GM18507 (cell line): ENCODE measurements at places on chromosomes 4 and X.

GRCh38 chr4:911221-911751 is 20.8 kb downstream of the GAK start:
- DNase-seq, result no peak

- DNase-seq, result no peak
Observed at GRCh38 chr4:141028024-141028529, 105.2 kb downstream of the RNF150 start.

DNA sequence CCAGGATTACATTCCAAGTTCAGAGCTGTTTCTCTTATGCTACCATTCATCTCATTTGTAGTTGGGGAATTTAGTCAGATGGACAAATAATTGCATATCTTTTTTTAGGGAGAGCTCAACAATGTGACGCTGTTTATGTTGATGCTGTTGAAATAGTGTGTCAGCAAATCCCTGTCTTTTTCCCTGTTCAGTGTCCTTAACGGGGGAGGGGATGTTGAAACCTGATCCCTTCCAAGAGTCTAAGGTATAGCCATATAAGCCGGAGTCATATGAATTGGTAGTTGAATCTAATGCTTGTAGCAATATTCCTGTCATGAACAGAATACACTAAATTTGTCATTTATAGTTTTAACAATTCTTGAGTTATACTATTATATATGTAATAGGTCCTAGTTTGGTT is 293.5 kb upstream of the FAT1 start:
- DNase-seq, result no peak

- no peak for DNase-seq
Observed at GRCh38 chrX:39144323-39144722, 343.1 kb downstream of the MID1IP1 start.

DNA sequence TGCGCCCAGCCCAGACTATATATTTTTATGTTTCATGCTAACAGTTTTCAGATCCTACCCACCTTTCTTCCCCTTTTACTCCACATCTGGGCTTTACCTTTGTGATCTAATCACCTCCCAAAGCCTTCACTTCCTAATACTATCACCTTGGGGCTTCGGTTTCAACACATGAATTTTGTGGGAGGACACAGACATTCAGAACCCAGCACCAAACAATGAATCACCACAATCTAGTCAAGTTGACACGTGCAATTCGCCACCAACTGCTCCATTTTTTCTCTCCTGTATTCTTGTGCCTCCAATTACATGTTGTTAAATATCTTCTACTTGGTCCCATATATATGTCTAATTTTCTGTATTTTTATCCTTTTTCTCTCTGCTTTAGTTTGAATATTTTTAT is 41.8 kb upstream of the STX18 start:
- no peak for DNase-seq

GRCh38 chr4:185343726-185344581 is 51.8 kb downstream of the LRP2BP start:
- no peak for DNase-seq

DNA sequence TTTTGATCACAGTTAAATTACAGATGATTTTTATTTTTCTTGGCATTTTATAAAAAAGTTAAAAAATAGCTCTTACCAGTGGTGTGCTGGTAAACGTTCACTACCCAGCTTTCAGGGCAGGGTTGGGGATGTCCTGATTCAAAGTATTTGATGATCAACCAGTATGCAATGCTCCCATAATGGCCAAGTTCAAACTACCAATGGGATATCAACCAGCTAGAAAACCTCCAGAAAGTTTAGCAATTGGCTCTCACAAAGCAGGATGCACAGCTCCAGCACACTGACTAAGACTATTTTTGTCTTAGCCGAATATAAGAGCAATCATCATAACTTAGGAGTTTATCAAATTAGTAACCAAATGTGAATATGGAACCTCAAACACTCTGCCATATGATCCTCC is 108.0 kb upstream of the PDE5A start:
- no peak for DNase-seq

GRCh38 chr4:109432203-109432602 is 1.4 kb upstream of the SEC24B start:
- no peak for DNase-seq

GRCh38 chr4:2757426-2757825 is 1.3 kb upstream of the TNIP2 start:
- no peak for DNase-seq

GRCh38 chrX:81120258-81120935 is 81.3 kb downstream of the HMGN5 start:
- no peak for DNase-seq

GRCh38 chr4:105061731-105062130 is 84.9 kb upstream of the TET2 start:
- DNase-seq, result no peak

DNA sequence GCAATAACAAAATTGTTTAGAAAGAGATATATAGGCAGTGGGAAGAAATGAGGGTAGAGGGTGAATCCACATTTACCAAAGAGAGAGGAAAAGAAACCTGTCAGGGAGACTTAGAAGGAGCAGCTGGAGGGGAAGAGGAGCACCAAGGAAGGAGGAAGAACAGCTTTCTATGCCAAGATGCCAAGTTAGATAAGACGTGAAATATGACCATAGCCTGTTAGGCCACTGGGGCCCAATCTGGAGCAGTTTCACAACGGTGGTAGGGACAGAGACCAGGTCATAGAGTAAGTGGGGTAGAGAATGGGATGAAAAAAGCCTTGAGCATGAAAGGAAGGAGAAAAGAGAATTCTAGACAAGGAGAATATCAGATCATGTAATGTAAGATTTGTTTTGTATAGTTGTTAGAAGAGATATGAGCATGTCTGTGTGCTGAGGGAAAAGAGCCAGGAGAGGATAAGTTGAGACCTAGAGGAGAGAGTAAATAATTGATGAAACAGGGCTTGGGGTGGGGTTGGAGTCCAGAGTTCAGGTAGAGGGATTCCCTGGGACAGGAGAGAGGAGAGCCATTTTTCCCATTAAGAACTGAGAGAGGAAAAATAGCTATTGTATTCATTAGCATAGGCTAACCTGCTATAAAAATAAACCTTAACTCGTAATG is 4.4 kb upstream of the SOWAHB start:
- no peak for DNase-seq

- DNase-seq, result no peak
Observed at GRCh38 chrX:33183361-33183760, 28.0 kb downstream of the DMD start.

- DNase-seq, result no peak
Observed at GRCh38 chr4:95295157-95295556, 253.6 kb downstream of the UNC5C start.

GRCh38 chr4:120025516-120025915 is 41.1 kb downstream of the MAD2L1 start:
- no peak for DNase-seq

DNA sequence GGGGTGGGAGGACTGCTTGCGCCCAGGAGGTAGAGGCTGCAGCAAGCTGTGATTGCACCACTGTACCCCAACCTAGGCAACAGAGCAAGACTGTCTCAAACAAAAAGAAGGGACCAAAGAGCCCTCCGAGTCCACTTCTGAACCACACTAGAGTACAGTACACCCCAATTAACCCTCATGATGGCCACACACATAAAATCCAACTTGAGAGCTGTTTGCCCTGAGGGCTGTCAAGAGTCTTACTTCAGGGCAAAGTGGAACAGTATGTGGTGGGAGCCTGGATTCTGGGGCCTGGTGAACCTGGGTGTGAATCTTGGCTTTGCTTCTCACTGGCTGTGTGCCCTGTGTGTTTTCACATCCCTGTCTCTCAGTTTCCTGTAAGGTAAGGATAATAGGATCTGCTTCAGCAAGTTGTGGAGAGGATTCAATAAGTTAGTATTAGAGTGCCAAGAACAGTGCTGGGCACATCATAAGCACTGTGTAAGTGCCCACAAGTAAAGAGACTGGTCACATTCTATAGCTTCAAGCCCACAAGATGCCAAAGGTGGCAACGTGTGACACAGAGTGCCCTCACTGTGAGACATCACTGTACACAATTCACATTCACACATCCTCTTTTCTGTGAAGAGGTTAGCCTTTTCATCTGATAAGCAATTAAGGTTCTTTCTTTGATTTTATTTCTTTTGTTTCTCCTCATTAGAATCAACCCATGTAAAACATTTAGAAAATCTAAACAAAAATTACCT is 52.1 kb downstream of the LEF1 start:
- no peak for DNase-seq

- DNase-seq, result no peak
Observed at GRCh38 chr4:56220261-56220660, 167.0 kb downstream of the AASDH start.

GRCh38 chr4:94375364-94375763 is 32.7 kb upstream of the HPGDS start:
- DNase-seq, result no peak

GRCh38 chr4:8790749-8791148 is 80.9 kb downstream of the HMX1 start:
- no peak for DNase-seq

- no peak for DNase-seq
Observed at GRCh38 chrX:16579517-16579916, 70.4 kb upstream of the S100G start.

DNA sequence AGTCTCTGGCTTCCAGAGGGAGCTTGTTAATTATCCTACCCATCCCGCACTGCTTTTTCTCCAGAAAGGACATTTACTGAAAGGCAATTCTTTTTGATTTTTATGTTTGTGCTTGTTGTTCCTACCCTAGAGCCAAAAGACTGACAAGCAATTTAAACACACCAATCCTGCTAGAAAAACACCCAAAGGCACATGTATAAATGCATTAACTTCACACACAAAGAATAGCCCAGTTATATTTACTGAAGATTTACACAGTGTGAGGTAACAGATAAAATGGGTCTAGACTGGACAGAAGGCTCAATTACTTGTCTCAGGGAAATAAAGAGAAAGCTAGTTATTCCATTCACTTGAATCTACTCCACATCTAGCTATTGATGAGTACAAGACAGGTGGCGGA is 61.2 kb upstream of the NOCT start:
- no peak for DNase-seq

GRCh38 chr4:123390846-123391456 is 5.6 kb upstream of the SPRY1 start:
- no peak for DNase-seq

GRCh38 chr4:90121676-90122354 is 5.4 kb upstream of the CCSER1 start:
- DNase-seq, result no peak

GRCh38 chr4:8723222-8723980 is 130.8 kb downstream of the CPZ start:
- DNase-seq, result no peak

DNA sequence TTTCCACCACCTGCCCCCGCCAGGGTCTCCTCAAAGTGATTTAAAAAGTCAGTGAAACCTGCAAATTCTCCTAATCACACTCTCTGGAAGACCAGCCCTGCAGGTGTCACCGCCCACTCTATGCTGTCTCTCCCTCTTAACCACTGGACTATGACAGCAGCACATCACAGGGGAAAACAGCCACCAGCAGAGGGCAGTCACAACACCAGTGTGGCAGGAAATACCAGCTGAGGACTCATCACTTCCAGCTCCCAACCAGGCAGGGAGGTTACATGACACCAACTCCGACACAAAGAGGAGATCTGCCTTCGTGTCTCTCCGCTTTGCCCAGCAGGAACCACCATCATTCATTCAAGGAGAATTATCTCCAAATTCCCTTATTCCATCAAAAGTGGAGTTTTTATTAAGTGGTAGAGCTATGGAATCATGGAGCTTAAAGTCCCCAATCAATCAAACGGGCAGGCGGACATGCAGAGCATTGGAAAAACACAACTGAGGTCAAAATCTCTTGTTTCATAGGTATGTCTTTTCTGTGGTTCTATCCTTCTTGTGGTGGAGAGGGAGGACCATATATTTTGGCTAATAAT is 91.3 kb downstream of the NSUN7 start:
- DNase-seq, result no peak

- no peak for DNase-seq
Observed at GRCh38 chr4:171979461-171979860, 166.3 kb downstream of the GALNTL6 start.

DNA sequence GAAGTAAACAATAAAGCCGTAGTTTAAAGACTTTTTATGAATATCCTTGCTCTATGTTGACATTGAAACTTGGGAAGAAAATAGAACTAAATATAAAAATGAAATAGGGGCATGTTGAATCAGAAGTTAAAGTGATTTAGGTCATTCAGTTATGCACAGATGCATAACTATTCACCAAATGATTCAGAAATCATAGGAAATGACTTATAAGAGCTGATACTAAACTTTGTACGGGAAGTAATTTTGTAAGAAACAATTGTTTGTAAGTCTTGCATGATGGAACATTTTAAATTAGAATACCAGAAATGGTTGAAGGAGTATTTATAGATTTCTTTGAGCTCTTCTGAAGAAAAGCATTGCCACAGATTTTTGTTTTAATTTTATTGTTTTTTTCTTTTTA is 246.5 kb downstream of the CPE start:
- DNase-seq, result no peak

- no peak for DNase-seq
Observed at GRCh38 chrX:54640736-54641135, 110.7 kb downstream of the GNL3L start.

DNA sequence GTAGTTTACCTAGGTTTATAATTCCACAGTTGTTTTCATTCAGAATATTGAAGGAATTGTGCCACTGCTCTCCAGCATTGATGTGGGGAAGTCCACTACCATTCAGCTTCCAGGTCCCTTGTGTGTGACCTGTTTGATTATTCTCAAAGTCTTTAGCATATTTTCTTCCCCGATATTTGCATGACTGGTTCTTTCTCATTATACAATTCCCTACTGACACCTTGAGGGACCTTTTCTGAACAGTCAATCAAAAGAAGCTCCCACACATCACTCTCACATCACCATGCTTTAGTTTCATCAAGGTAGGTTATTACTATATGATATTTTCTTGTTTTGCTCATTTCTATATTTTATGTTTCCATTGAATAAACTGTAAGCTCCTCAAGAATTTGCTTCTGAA is 44.1 kb downstream of the SLC39A8 start:
- no peak for DNase-seq

DNA sequence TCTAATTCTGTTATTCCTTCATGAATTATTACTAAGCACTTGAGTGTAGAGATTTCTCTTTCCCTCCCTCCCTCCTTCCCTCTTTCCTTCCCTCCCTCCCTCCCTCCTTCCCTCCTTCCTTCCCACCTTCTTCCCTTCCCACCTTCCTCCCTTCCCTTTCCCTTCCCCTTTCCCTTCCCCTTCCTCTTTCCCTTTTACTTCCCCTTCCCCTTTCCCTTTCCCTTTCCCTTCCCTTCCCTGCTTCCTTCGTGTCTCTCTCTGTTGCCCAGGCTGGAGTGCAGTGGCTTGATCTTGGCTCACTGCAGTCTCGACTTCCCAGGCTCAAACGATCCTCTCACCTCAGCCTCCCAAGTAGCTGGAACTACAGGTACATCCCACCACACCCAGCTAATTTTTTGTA is 49.4 kb upstream of the RAB40AL start:
- DNase-seq, result no peak

GRCh38 chr4:88526221-88526815 is 2.7 kb upstream of the PYURF start:
- no peak for DNase-seq

- DNase-seq, result no peak
Observed at GRCh38 chr4:149901128-149901527, 85.5 kb upstream of the IQCM start.

GRCh38 chrX:120726294-120726693 is 96.4 kb upstream of the C1GALT1C1 start:
- DNase-seq, result peak; percentile 17
